GOT3 (cell line): ENCODE measurements at places on chromosomes 16 and 17.
A peak's percentile ranks its signal among the peaks of the same experiment; 100 is the strongest.

- DNase-seq: no peak
Observed at GRCh38 chr17:40139566-40140058, 725 bp upstream of the CASC3 start.

GRCh38 chr16:10522966-10523365 lies 57.4 kb downstream of the EMP2 start:
- DNase-seq: no peak

GRCh38 chr16:12460064-12460392 lies 343.7 kb downstream of the CPPED1 start:
- no peak for DNase-seq

DNA sequence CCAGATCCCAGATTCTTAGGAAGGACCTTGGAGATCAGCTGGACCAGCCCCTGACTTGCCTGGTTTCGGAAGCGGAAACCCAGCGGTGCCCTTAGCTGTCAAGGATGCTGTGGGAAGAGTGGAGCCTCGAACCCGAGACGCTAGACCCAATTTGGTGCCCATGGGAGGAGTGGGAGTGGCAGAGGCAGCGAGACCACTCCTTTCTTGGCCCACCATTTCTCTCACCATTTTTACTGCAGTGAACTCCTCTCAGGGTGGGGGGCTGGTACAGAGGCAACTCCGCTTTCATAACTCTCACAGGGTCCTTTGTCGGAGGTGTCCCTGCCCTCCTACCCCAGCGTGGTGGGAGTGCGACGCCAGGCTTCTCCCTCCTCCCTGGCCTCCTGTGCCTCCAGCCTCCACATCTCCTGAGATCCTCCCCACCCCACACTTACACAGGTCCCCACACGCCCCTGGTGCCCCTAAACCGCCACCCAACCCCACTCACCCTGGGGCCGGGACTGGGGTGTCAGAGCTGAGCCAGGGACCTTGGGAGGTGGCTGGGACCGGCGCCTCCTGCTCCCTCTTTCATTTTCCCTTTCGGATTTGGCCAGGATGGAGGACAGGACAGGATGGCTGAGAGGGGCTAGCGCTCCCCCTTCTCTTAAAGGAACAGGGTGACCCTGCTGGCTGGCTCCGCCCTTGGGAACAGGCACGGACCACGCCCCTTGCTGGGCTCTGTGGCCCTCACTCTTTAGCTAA lies at the start of gene GJD3:
Gene GJD3 (minus strand): TSS at position 617 of the 741 bp plus-strand sequence. CDS start 922 bp downstream, outside the sequence.
- no peak for DNase-seq

DNA sequence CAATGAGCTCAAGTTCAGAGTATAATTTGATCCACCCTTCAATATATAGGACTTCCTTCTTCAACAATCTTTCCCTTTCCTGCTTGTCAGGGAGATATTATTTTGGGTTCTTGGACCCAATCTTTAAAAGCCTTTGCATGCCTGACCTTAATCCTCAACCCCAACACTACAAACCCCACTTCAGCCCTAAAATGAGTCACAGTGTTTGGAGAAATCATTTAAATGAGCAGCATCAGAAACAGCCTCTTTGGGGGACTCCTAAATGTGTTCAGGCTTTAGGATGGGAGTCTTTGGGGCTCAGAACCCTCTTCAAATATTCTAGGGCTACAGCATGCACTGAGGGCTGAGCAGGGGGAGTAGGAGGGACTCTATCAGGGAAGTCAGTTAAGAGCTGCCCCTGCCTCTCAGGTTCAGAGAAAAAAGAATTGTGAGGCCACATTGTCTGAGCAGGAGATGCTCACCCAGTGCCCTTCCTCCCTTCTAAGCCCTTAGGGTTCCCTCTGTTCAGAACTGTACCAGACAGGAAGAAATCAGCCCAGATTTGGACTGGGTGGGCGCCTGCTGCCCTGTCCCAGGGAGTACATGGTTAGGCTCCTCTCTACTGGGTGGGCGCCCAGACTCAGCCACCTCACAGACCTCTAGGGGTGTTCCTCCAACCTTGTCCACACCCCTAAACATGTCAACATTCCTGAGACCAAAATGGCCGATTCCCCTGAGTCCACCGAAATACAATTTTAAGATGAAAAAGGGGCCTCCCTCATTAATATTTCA lies 5.0 kb downstream of the NEUROD2 start:
- no peak for DNase-seq

DNA sequence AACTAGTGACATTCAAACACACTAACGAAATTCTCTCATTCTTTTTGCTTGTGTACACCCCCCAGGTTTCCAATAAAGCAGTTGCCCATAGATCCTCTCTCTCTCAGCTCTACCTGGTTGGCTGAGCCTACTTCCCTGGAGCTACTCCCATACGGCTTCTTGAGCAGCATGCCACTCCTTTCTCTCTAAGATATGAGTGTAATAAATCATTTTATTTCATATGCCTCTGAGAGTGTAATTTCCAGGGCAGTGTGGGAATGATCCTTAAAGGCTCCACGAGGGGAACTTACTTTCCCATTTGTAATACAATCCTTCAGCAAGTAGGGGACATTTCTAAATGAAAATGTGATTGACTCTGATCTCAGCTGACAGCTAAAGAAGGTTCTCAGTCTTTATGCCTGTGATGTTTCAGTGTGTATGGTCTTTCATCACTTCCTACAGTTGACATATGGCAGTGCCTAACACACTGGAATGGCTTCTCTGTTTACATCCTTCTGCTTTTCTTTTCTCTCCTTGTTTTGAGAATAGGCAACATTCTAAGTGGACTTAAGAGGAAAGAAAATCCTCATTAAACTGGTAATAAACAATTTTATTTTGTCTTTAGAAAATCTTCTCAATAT lies 1194.3 kb upstream of the CDH8 start:
- no peak for DNase-seq

DNA sequence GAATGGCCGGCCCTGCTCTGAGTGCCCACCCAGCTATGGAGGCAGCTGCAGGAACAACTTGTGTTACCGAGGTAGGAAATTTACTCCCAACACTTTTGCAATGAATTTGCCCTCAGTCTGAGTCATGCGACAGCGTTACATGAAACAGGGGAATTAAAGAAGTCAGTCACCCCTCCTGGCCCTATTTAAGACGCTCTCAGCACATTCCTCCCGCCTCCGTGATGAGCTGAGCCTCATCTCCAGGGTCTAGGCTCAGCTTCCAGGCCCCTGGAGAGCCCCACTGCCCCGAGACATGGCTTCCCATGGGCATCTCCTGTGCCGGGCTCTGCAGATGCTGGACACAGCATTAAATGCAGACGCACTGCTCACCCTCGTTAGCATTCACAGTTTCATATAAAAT lies 35.0 kb downstream of the CRISPLD2 start:
- DNase-seq: no peak

DNA sequence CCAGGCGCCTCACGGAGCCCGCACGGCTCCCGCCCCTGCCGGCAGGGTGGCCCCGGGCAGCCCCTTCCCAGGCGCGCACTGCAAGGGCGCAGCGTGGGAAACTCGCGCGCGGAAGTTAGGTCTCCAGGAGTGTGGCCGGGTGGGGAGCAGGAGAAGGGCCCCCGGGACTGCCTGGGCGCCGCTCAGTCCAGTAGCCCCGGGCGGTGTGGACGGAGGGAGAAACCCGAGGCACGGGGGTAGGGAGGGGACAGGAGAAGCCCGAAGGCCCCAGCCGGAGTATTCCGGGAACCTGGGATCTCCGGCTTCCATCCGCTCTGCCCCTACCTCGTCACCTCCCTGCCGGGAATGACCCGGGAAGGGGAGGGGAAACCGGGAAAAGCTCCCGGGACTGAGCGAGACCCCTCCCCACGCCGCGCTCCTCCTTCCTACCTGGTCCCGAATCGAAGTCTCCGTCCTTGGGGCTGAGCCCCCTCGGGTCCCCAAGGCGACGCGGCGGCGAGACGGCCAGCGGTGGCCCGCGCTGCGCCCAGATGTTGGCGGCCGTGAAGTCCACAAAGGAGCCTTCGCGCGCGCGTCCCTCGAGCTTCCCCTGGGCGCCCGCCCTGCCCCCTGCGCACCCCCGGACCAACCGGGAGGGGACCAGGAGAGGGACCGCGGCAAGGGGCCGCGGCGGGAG lies 418 bp downstream of the SOCS3 start:
- DNase-seq: peak; percentile 72

DNA sequence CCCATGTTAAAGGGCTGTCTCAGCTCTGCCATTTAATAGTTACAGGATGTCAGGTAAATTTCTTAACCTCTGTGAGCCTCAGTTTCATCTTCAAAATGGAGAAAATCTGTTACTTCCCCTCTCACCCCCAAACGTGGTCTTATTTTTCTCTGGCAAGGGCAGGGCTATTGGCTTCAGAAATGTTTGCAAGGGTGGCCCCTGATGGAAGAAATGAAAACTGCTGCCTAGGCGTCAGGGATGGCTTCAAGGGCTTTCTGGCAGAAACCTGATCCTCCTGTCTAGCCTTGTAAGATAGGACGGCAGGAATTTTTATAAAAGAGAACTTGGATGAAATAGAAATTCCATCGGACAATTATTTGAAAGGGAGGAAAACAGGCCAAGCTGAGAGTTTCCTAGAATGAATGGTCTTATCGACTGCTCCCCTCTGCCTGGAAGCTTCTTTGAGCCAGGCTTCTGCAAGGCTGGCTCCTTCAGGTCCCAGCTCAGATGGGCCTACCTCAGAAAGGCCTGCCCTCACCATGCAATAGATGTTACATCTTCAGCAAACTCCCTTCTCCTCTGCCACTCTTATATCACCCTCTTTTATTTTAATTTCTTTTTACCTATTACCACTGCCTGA lies 43.0 kb upstream of the TANGO6 start:
- DNase-seq: no peak

- DNase-seq: no peak
Observed at GRCh38 chr17:57338257-57338914, 82.1 kb downstream of the MSI2 start.

DNA sequence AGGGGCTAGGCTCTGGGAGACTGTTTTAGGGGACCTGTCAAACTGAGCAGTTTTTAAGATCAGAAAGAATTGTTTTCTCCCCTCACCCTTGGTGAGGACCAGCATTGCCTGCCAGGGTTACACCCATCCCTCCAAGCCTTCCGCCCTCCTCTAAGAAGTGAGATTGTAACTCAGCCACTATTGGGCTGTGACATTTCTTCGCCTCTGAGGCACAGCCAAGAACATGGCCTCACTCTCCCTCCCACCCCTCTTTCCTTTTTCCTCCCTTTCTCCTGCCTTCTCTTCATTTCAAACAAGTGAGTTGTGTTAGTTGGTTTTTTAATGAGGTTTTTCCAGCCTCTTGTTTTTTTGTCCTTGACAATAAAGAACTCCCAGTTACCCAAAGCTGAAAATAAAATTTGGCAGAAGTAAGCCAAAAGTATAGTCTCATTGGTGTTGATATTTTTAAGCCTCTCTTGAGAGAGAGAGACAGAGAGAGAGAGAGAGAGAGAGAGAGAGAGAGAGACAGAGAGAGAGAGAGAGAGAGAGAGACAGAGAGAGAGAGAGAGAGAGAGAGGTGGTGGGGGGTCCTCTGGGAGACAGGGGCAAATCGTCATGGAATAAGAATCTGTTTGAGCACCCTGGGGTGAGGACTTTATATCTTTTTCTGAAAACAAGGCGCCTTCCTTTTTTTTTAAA lies 77.2 kb upstream of the TBX2 start:
- no peak for DNase-seq

GRCh38 chr16:72989579-72990551 lies 58.1 kb downstream of the ZFHX3 start:
- DNase-seq: no peak

DNA sequence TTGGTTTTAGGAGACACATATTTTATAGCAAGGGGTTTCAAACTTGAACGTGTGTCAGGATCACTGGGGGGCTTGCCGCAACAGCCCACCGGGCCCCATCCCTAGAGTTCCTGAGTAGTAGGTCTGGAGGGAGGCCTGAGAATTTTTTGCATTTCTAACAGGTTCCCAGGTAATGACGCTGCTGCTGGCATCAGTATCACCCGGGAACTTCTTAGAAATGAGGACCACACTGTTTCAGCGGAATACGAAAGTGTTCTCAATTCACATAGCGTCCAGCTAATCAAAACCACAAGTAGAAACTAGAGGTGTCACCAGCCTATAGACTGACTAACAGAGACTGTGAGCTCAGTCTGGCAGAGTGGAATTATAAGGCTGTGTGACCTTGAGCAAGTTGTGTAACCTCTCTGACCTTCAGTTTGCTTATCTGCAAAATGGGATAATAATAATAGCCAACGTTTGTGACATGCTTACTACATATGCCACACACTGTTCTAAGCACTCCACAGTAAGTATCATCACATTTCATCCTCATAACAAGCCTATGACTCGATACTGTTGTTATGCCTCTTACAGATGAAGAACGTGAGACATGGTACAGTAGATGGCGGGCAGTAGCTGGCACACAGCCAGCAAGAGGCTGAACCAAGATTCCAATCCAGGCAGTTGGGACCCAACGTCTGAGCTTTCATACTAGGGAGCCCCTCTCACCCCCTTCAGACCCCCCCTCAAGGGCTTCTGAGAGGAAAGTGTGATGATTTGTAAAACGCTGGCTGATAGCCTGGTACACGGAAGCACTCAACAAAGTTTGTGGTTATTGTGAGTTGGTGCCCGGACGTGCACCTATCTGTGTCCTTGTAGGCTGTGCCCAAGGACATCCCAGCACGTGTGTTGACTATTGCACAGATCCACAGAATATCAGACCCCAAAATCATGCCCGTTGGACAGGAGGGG lies 4.6 kb upstream of the ICAM2 start:
- no peak for DNase-seq

DNA sequence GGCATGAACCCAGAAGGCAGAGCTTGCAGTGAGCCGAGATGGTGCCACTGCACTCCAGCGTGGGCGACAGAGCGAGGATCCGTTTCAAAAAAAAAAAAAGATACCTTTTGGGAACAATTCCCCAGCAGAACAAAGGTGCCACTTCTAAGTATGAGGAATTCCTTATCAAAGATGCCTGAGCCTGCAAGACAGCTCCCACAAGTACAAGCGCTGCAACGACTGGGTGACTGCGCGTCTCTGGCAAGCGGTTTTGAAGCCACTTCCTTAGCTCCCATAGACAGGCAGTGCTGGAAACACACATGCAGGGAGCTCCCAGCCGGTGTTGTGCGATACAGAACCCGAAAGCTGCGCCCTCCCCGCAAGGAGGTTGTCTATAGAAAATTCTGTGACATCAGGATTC lies 60.5 kb downstream of the ADCY9 start:
- DNase-seq: no peak

GRCh38 chr16:88803264-88803987 lies at the start of gene CDT1:
Gene CDT1, plus strand, starts transcription at chr16:88803789. Its CDS starts 43 bp downstream, at chr16:88803832.
- peak; percentile 50 for DNase-seq

GRCh38 chr16:23523876-23524385 lies 13.6 kb upstream of the GGA2 start:
- DNase-seq: no peak

GRCh38 chr17:75850928-75851692 lies 4.0 kb downstream of the WBP2 start:
- no peak for DNase-seq

DNA sequence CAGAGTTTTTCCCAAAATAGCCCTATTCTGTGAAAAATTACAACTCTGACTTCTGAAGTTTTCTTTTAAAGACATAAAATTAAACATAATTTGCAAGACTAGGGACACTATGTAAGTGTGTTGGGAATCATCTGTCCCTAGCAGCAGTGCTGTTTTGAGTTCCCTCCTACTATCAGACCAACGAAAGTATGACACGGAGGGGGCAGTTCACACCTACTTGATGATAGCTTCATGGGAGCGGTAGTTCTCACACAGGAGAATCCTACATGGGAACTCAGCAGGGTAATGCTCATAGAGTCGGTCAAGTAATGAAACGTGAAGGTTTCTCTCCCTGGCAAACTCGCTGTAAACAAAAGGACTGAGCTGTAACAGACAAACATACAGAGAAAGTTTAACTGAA lies 96.6 kb downstream of the HELZ start:
- DNase-seq: no peak

- DNase-seq: no peak
Observed at GRCh38 chr17:44077595-44077909, 7.0 kb downstream of the G6PC3 start.
